ENCODE measurements at places on chromosomes 5 and 9.

DNA sequence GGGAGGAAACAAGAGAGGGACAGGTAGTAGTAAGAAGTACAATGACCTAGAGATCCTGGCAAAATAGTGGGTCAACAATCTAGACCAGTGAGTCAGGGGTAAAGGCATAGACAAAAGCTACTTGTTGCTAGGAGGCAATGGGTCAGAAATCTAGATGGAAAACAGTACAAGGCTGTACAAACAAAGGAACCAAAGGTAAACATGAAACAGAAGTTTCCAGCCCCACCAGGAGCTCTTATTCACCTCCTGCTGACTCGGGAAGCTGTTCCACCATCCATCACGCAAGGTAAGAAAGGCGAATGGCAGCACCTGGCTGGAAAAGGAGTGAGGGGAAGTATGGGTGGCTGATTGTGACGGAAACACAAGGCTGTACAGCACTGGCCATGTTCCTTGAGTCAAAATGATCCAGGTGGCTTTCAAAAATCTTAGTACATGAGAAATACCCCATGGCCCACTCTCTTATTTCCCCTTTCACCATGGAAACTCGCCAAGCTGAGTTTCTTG is 70.5 kb upstream of the RAI14 start:
- no peak for DNase-seq

DNA sequence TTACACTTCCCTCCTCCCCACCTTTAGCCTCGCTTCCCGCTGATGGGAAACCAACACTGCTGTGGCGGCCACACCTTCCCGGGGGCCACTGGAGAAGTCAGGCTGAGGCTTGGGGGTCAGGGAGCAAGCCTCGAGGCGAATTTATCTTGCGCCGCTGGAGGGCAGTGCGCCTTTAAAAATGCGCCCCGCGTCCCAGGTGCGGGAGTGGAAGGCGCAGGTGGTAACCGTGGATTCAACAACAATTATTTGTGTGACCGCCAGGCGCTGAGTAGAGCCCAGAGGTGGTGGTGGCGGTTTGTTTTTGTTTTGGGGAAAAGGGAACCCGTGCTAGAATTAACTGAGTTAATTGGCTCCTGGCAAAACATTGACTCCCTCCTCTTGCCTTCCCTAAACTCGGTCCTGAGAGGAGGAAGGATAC is 1.1 kb downstream of the CFAP77 start:
- peak; percentile 54 for DNase-seq

- no peak for DNase-seq
These were observed 37.9 kb upstream of the IDNK start for GRCh38 chr9:83584995-83585394.

DNA sequence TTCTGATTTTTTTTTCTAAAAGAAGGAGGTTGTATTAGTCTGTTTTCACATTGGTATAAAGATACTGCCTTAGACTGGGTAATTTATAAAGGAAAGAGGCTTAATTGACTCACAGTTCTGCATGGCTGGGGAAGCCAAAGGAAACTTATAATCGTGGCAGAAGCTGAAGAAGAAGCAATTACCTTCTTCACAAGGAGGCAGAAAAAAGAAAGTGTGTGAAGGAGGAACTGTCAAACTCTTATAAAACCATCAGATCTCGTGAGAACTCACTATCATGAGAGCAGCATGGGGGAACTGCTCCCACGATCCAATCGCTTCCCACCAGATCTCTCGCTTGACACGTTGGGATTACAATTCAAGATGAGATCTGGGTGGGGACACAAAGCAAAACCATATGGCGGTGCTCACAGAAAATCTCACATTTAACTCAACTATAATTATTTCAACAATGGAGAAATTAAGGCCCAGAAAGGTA is 27.1 kb downstream of the DPYSL3 start:
- DNase-seq: no peak

GRCh38 chr5:126359884-126360283 is 63.3 kb upstream of the GRAMD2B start:
- DNase-seq: no peak

DNA sequence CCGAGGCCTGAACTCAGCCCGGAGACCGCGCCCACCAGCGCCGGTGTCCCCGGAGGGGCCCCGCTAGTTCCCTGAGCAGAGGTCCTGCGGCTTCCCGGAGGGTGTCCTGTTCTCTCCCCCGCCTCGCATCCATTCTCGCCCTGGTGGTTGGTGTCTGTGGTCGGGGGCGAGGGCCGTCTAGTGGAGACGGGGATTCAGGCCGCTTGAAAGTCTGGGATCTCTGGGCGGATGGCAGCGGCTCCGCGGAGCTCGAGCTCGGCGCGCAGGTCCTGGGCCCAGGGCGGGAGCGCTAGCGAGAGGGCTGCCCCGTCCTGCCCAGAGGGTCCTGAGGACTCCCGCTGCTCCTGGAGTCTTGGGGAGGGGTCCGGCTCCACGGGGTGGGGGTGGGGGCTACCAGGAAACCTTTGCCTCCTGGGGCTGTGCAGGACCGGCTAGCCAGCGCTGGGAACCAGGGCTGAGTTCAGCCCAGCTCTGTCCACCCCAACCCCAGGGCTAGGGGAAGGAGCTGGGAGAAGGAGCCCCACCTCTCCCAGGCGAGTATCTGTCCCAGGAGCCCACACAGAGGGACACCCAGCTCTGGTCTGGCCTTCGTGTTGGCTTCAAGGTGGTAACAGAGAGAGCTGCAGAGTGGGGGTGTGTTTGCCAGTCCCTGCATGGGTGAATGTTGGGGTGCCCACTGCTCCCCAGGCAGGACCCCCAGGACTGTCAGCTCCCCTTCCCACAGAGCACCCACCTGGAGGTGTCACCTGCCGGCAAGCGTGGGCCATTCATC is 4.0 kb downstream of the TOR4A start:
- no peak for DNase-seq

DNA sequence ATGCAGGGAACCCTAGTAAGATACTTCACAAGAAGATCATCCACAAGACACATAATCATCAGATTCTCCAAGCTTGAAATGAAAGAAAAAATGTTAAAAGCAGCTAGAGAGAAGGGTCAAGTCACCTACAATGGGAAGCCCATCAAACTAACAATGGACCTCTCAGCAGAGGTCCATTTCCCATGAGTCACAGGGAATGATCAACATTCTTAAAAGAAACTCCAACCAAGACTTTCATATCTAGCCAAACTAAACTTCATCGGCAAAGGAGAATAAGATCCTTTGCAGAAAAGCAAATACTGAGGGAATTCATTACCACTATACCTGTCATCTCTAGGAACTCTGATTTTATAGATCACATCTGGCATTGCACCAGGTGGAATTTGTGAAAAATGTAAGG is 52.9 kb upstream of the SPATA31E1 start:
- no peak for DNase-seq

- no peak for DNase-seq
These were observed 45.2 kb downstream of the ANKDD1B start for GRCh38 chr5:75656311-75657003.

GRCh38 chr9:93037476-93037971 is 21.0 kb upstream of the SUSD3 start:
- DNase-seq: no peak

DNA sequence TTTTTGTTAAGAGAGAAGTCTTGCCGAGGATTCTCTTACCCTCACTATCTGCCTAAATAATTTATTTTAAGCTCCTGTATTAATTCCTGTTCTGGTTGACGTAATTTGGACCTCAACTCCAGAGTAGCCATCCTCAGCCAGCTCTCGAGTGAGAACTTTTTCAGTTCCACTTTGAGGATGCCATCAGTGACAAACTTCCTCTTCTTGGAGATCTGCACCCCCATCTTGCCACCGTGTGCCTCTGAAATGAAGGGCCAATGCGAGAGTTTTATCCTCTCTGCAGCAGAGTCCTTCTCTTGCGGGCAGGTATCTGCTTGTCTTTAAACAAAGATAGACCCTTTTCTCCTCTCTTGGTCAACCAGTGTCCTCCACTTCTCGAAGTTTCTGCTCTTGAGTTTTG is 19.5 kb upstream of the TMEM174 start:
- DNase-seq: no peak

- no peak for DNase-seq
These were observed 539.5 kb downstream of the EBF1 start for GRCh38 chr5:158560170-158560569.

DNA sequence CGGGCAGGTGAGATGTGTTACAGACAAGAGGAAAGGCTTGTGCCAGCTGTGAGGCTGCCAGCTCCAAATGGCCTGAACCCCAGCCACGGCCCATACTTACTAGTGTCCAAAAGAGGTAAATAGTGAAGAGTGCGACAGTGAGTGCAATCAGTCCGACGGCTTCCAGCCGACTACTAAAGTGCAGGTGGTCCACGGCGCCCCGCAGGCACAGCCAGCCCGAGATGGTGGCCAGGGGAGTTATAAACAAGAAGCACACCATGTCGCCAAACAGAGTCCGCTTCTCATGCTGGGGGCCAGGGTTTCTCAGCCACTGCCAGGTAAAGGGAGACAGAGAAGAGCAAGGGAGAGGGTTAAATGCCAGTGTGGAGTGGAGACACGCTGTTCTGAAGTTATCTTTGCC is 101.1 kb downstream of the LMNB1 start:
- DNase-seq: peak; percentile 57

DNA sequence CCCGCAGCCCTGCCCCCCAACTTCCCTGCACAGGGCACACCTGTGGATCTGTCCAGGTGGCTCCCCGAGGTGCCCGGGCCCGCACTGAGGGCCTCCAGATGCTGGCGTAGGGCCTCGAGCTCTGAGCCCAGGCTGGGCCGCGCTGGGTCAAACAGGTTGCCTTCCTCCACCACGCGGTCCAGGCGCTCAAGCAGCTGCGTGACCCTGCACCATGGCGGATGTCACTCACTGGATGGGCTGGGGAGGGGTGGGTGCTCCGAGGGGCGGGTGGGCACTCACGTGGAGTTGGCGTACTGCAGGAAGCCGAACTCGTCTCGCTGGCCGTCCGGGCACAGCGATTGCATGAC is 5.4 kb downstream of the ABCA2 start:
- no peak for DNase-seq

DNA sequence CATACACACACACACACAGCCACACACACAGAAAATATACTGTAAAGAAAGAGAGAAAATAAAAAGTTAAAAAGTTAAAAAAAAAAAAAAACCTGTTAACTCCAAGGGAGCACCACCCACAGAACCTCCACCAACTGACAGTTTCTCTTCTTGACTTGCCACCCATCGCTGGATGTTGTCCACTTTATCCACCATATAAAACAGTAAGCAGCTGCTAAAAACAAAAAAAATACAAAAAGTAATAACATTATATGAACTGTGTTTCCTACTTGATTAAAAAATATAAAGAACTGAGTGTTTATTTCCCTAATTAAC is 1.2 kb downstream of the PURA start:
- no peak for DNase-seq

DNA sequence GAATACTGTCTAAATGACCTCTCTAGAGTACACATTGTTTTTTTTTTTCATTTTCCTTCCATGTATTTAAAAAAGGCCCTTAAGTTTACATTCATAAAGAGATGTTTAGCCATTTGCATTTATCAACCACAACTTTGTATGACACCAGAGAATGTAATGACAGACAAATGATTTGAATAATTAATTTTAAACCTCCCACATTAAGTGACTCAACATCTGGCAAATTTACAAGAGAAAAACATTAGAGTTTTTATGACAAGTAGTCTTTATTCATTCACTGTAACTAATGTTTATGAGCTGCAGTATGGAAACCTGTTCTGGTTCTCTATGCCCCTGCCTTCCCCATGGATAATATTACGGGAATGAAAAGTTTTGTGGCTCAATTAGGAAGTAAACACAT is 1093.8 kb upstream of the CDH9 start:
- no peak for DNase-seq

GRCh38 chr5:148147415-148147814 is 20.9 kb upstream of the SPINK14 start:
- no peak for DNase-seq

DNA sequence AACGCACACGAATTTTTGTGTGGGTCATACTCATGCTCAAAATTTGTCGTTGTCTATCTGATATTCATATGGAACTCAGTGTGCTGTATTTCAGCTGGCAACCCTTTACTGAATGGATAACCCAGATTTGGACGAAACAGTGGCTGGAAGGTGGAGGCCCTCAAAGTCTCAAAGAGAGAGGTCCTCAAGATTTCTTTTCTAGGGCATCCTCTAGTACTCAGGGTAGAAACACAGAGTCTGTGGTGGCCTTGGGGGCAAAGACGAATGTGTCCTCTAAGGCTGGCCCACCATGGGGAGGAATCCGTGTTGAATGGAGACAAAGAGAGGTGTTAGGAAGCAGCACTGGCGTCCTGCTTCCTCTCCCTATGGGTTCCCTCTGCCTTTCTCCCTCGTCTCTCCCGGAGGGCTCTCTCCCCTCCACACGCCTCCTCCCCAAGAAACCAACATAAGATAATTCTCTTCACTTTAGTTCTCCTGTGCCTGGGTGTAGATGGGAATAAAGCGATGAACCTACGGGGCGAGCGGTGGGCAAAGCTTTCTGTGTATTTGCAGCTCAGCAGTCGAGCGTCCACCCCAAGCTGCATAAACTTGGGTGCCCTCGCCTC is 333.7 kb downstream of the CWC27 start:
- peak; percentile 51 for DNase-seq

DNA sequence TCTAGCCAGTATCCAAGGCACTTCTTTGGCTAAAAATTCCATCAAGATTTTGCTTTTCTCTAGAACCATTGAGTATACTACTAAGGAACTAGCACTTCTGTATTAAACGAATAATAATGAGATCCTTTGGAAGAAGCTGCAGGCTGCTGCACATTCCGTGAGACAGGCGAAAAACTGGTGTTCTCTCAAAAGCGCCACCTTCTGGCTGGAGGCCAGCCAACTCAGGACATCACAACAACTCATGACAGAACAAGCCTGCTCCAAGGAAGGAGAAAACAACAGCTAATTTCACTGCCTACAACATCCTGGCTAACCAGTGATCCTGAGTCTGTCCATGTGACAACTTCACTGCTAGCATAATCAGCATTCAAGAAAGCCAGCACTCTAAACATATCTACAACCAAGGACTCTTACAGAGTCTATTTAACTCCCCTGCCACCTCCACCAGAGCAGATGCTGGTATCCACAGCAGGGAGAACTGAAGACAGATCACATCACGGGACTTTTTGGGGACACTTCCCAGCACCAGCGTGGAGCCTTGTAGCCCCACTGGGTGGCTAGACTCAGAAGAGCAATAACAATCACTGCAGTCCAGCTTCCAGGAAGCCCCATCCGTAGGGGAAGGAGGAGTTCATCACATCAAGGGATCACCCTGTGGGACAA is 150.5 kb downstream of the YTHDC2 start:
- DNase-seq: no peak

- DNase-seq: no peak
These were observed 44.4 kb upstream of the ANKDD1B start for GRCh38 chr5:75566710-75567309.

- DNase-seq: peak; percentile 25
These were observed 252.4 kb upstream of the NFIL3 start for GRCh38 chr9:91676046-91676445.

GRCh38 chr5:172694541-172694940 is 53.5 kb downstream of the NEURL1B start:
- no peak for DNase-seq

GRCh38 chr9:100466171-100466828 is 6.6 kb upstream of the TMEFF1 start:
- DNase-seq: no peak

DNA sequence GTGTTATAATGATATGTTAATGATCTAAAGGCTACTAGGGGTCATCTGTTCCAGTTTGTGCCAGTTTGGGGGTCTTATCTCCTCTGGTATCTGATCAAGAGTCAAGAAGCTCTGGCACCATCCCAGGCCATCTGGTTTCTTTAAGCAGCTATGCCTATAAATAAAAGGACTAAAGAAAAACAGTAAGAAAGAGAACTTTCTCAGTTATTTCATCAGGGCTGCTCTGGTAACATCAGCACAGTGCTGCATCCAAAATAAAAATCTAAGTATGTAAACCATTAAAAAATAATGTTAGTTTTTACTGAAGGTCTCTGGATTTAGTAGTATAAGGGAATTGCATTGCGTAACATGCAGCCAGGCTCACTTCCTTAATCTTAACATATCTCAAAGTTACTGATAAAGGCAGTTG is 185.0 kb downstream of the NR2F1-AS1 start:
- no peak for DNase-seq

All from NCI-H1092 treated with DMSO at 0.1 percent for 48 hours (cell line).